ENCODE measurements at places on chromosomes 13 and 19. TPM values are rescaled to one million over a fixed set of nuclear protein-coding genes. Genes with fewer than 3 reads are reported as not detected.
A peak's percentile ranks its signal among the peaks of the same experiment; 100 is the strongest.

DNA sequence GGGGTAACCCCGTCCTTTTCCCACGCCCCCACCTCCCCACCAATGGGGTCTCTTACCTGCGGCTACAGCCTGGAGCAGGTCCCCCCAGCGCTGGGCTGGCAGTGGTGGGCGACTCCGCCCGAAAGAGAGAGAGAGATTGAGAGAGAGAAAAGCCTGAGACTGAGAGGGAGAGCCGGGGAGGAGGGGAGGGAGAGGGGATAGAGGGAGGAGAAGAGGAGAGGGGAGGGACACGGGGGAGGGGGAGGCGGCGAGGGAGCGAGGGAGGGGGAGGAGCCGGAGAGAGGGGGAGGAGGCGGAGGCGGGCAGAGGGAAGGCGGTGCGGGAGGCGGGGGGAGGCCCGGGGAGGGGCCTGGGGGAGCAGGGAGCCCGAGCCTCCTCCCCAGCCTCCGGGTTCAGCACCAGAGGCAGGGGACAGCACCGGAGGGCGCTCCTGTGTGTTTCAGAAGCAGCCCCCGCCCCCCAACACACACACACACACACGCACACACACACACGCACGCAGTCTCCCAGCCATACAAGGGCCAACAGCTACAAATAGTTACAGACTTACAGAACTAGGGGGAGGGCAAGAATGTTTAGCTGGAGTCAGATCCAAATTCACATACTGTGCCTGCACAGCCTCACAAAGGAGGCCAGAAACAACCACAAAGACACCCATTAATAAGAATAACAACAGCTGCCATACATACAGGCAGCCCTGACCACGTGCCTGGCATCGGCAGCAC, at the start of gene SLC8A2:
SLC8A2 (minus strand) TSS at position 161 of the 725 bp plus-strand sequence. CDS start 5,490 bp downstream, outside the sequence.
- H3K4me3 ChIP-seq, result peak within 1 kb of the TSS; percentile 4
- DNase-seq, result peak; percentile 90
- no peak within 1 kb of the TSS for H3K27ac ChIP-seq
- peaks cover 16% of the 10 kb centered on the region for H3K4me1 ChIP-seq

DNA sequence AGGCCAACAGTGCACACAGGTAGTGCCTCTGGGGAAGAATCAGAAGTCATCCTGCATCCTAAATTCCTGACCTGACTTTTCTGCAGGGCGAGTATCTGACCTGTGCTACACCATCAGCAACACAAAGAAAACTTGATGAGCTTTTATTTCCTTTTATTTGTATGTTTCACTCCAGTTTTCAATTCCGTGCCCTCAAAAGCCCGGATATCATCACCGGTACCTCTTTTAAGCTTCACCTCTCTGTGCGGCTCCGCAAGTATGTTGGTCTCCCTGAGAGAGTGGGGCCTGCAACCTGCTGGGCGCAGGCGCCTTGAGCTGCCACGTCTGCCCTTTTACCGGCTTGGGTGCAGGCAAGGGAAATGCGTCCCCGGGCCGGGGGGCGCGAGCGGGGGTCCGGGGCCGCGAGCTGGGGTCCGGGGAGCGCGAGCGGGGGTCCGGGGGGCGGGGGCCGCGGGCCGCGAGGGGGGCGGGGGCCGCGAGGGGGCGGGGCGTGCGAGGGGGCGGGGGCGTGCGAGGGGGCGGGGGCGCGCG, 4.3 kb upstream of the DUXA start:
- H3K4me1 ChIP-seq, result no peaks in the 10 kb centered on the region
- H3K27ac ChIP-seq, result no peak overlapping the region
- peak; percentile 63 for DNase-seq

Gene SULT2A1
- 2.1 TPM for total RNA-seq

- peak overlapping the region; percentile 86 for H3K27ac ChIP-seq
- peak overlapping the region; percentile 75 for H3K4me3 ChIP-seq
- H3K4me1 ChIP-seq, result peaks cover 25% of the 10 kb centered on the region
- no peaks in the 10 kb centered on the region for H3K27me3 ChIP-seq
- no peaks in the 10 kb centered on the region for H3K36me3 ChIP-seq
These were observed 621 bp downstream of the FBL start for GRCh38 chr19:39845584-39845932.

Data from ascending aorta (tissue), 2 donors.